T-helper 17 cell (primary cell): ENCODE measurements at places on chromosomes 7 and 10. TPM values are rescaled to one million over a fixed set of nuclear protein-coding genes. Genes with fewer than 3 reads are reported as not detected.

- H3K4me1 ChIP-seq, result peaks cover 11% of the 10 kb centered on the region
- DNase-seq, result no peak
- H3K27ac ChIP-seq, result peak overlapping the region; percentile 83
- peaks cover 2% of the 10 kb centered on the region for H3K36me3 ChIP-seq
Measured at GRCh38 chr10:13439313-13440184, 89.3 kb downstream of the BEND7 start.

Gene GTPBP10
- 19.9 TPM for total RNA-seq

DNA sequence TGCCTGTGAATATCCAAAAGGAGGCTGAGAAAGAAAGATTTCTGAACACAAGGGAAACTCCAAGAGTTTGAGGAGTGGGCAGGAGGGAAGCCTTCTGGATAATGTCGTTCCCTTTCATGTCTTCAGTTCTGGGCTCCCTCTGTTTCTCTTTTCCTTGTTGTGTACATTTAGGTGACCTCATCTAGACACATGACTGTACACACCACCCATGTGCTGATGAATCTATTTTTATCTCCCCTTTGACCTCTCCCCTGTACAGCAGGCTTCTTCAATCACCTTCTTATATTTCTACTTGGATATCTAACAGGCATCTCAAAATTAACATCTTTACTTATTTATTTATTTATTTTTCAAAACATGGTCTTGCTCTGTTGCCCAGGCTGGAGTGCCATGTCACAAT lies 363.1 kb downstream of the GATA3 start:
- no peak for DNase-seq
- peak overlapping the region; percentile 93 for H3K27ac ChIP-seq
- peaks cover 7% of the 10 kb centered on the region for H3K36me3 ChIP-seq
- H3K4me3 ChIP-seq, result no peak overlapping the region
- H3K27me3 ChIP-seq, result no peaks in the 10 kb centered on the region

GRCh38 chr10:58565271-58565670 lies 52.6 kb downstream of the BICC1 start:
- no peak overlapping the region for H3K4me3 ChIP-seq
- H3K27ac ChIP-seq, result no peak overlapping the region
- no peaks in the 10 kb centered on the region for H3K27me3 ChIP-seq
- H3K4me1 ChIP-seq, result no peaks in the 10 kb centered on the region
- no peaks in the 10 kb centered on the region for H3K36me3 ChIP-seq

Gene EPDR1
- 0.29 TPM for total RNA-seq

DNA sequence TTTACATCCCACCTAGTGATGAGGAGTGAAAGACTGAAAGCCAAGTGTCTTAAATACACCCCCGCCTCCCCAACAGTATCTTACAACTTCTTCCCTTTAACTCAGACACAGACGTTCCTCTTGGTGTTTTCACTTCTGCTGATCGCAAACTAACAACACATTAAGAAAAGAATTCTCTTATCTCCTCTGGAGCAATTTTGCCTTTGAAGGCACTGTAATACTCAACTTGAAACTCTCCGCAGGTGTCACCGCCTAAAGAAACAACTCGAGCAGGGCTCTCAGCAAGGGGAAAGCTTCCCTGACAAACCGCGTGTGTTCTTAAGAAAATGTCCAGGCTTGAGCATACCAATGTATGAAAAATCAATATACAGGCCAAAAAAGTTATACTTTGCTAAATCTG lies 452 bp downstream of the SEMA3C start:
- no peaks in the 10 kb centered on the region for H3K4me1 ChIP-seq
- no peak overlapping the region for H3K4me3 ChIP-seq
- no peak overlapping the region for H3K27ac ChIP-seq
- H3K36me3 ChIP-seq, result no peaks in the 10 kb centered on the region

Gene SLC26A3
- not detected for total RNA-seq

Gene SPDYE11
- not detected for total RNA-seq

- H3K36me3 ChIP-seq, result no peaks in the 10 kb centered on the region
- H3K4me1 ChIP-seq, result no peaks in the 10 kb centered on the region
- H3K4me3 ChIP-seq, result no peak overlapping the region
Measured at GRCh38 chr7:17554341-17555015, 256.0 kb downstream of the AHR start.

DNA sequence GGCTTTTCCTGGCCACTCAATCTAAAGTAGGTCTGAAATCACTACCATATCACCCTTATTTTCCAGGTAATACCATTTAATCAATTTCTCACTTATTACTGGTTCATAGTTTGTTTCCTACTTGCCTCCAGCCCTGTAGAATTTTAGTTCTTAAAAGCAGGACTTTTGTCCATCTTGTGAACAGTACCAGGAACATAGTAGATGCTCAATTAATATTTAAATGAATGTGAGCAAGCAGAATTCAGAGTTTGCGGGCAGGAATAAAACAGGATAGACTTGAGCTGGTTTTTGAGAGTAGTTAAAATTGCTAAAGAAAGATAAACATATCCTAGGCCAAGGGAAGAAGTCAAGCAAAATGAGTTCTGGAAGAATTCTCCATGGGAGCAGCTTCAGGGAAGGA lies 77.9 kb downstream of the ANK3 start:
- no peak overlapping the region for H3K4me3 ChIP-seq
- peaks cover 4% of the 10 kb centered on the region for H3K36me3 ChIP-seq
- H3K4me1 ChIP-seq, result peaks cover 13% of the 10 kb centered on the region
- H3K27ac ChIP-seq, result no peak overlapping the region

Gene DOCK4
- total RNA-seq, result 0.57 TPM

Gene ST8SIA6
- total RNA-seq, result 0.72 TPM

Gene HOXA3
- total RNA-seq, result not detected

DNA sequence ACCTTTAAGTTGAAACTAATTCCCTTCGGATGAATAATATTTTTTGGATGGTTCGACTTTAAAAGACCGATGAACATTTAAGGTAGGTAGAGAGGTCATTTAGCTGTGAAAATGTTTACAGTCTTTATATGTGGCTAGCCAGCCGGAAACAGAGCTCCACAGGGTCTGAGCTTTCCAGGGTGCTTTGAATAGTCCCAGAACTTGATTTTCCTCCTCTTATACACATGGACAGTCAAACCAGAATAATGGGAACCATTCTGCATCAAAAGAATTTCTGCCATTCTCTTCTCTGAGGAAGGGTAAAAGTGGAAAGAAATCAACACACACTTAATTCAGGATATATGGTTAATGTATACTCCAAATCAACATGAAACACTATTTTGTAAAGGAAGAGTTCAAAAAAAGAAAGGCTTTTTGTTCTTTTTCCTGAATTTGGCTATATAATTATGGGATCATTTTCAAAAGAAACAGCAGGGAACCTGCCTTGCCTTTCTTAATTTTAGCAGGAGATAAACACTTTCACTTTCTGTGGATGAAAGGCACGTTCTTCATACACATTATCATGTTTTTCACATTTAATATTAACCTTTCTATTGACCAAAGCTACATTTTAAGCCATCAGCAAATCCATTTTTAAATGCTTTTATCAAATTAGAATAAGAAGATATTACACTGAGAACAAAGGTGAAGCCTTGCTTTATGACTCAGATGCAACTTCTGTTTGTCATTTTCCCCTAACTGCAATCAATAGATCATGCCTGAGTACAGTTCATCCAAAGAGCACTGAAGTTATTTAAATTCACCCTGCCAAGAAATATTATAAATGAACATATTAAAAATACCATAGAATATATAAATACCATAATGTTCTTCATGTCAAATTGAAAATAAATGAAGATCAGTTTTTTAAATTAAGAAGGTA lies 307.3 kb downstream of the THSD7A start:
- DNase-seq, result no peak
- H3K4me1 ChIP-seq, result no peaks in the 10 kb centered on the region
- no peaks in the 10 kb centered on the region for H3K36me3 ChIP-seq
- H3K27me3 ChIP-seq, result no peaks in the 10 kb centered on the region
- H3K4me3 ChIP-seq, result no peak overlapping the region

DNA sequence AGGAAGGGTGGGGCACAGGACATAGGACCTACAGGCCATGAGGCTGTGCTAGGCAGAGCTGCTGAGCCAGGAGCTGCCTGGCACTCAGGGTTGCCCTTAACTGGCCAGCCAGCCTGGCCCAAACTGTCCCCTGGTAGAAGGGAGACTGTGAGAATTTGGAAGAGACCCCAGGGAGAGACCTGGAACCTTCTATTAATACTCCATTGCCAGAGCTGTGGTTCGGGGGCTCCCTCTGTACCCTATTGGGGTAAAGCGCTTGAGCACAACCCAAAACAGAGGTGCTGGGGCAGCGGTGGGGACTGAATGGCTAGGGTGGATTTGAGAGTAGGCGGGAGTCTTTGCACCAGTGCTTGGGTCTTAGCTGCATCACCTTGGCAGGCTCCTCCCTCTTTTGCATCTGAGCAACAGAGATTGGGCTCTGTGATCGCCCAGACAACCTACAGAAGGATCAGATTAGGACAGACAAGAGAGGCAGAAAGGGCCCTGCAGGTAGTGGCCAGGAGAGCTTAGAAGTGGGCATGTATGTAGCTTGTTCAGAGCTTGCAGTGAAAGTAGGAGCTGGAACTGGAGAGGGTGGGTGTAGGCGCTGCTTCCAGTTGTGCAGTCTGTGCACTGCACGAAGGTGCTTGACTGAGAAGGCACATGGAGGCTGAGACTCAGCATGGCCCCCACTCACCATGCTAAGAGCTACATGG lies 53.3 kb downstream of the ADCYAP1R1 start:
- no peaks in the 10 kb centered on the region for H3K36me3 ChIP-seq
- H3K4me1 ChIP-seq, result no peaks in the 10 kb centered on the region
- no peak overlapping the region for H3K27ac ChIP-seq
- H3K27me3 ChIP-seq, result peaks cover 25% of the 10 kb centered on the region
- no peak overlapping the region for H3K4me3 ChIP-seq
- no peak for DNase-seq

DNA sequence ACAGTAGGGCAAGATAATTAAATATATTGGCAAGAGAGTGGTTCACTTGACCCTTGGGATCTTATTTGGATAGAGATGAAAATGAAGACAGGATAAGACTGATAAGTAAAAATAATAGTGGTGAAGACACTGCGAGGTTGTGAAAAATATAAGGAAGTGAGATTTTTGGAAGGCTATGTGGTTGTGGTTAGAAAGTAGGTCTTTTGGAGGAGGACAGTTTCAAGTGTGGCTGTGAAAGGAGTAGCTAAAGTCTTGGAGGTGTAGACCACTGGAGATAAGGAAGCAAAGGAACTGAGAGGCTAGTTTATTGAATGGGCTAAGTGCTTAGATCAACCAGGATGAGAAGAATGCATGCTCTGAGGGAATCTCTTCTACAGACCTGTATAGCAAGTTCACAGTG lies 11.2 kb downstream of the MIOS start:
- DNase-seq, result no peak
- H3K4me1 ChIP-seq, result peaks cover 6% of the 10 kb centered on the region
- no peak overlapping the region for H3K4me3 ChIP-seq
- no peaks in the 10 kb centered on the region for H3K36me3 ChIP-seq

- no peaks in the 10 kb centered on the region for H3K27me3 ChIP-seq
- H3K27ac ChIP-seq, result no peak overlapping the region
- no peak overlapping the region for H3K4me3 ChIP-seq
Measured at GRCh38 chr7:139259142-139259541, 28.1 kb downstream of the UBN2 start.

- DNase-seq, result no peak
- no peaks in the 10 kb centered on the region for H3K27me3 ChIP-seq
- H3K4me1 ChIP-seq, result peaks cover 11% of the 10 kb centered on the region
- H3K27ac ChIP-seq, result no peak overlapping the region
- H3K4me3 ChIP-seq, result no peak overlapping the region
Measured at GRCh38 chr10:3838460-3839437, 53.7 kb upstream of the KLF6 start.
